ENCODE measurements at places on chromosomes 13 and 19. TPM values are rescaled to one million over a fixed set of nuclear protein-coding genes. Genes with fewer than 3 reads are reported as not detected.
A peak's percentile ranks its signal among the peaks of the same experiment; 100 is the strongest.

Gene IRGC
- not detected for total RNA-seq

Gene ZFP14
- total RNA-seq: 10.4 TPM

Gene NXNL1
- total RNA-seq: not detected

Gene MBNL2
- 1.3 TPM for total RNA-seq

Gene GPC5
- total RNA-seq: 1.1 TPM

Gene WTIP
- 4.5 TPM for total RNA-seq

Gene ZNF540
- 3.0 TPM for total RNA-seq

Gene ZNF497
- 1.0 TPM for total RNA-seq

Gene ZIM2
- total RNA-seq: not detected

Gene ANGPTL8
- not detected for total RNA-seq

Gene NANOS3
- not detected for total RNA-seq

Gene CGB5
- not detected for total RNA-seq

Gene ODAD3
- 0.54 TPM for total RNA-seq

DNA sequence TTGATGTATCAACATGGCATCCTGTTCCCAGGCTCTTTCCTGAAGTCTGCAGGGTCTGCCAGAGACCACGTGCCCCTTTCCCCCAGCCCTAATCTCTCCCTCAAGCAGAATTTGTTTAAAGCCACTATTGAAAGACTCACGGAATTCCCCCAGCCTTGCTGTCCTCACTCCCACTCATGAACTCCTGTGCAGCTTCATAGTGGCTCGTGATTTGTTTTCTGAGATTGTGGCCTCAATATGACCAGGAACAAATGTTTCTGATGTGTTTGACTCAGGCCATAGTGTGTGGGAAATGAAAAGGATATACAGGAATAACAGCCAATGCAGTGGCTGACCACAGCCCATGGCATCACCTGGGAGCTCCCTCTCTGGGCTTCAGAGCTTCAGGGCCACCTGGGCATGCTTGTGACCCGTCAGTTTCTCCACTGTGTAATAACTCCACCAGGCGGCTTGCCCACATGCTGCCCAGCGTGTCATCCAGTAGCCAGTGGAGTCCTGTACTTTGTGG lies 8.1 kb upstream of the SERPINE3 start:
- no peak for DNase-seq
- H3K36me3 ChIP-seq: no peaks in the 10 kb centered on the region
- no peak overlapping the region for H3K4me3 ChIP-seq

DNA sequence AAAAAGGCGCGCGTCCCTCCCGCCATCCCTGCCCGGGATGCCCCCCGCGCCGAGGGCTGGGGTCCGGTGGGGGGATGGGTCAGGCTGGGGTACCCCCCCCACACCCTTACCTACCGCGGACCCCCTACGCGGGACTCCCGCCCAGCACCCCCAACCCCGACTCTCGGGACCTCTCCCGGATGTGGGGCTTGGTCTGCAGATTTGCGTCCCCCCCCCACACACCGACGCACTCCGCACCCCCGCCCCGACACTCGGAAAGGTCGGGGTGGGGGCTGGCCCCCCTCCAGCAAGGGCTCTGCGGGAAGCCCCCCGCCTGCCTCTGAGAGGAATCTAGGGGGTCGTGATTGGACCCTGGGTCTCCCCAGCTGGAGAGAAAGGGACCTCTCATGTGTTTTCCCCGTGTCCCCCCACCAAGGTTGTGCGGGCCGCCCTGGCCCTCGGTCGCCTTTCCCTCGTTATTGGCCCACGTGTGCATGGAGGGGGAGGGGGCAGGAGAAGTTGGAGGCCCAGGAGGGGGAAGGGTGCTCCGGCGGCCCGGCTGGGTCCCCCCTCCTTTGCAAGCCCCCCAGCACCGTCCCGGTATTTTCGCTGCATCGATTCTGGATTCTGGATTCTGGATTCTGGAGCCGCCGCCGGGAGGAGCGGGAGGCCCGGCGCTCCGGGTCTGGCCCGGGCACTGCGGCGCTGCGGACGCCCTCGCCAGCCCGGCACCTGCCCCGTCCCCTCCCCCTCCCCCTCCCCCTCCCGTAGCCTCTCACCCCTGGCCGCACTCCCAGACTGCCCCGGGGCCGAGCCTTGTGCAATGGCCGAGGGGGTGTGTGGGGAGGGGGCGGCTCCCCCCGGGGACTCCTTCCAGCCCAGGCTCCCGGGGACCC lies 607 bp downstream of the NFIC start:
- H3K27ac ChIP-seq: no peak overlapping the region
- DNase-seq: no peak
- H3K4me1 ChIP-seq: peaks cover 19% of the 10 kb centered on the region
- no peaks in the 10 kb centered on the region for H3K36me3 ChIP-seq

- no peaks in the 10 kb centered on the region for H3K36me3 ChIP-seq
- DNase-seq: peak; percentile 96
- 0 out of 2 replicates have a peak overlapping the region, but pooled peaks have one; percentile 51 for H3K27ac ChIP-seq
- no peaks in the 10 kb centered on the region for H3K27me3 ChIP-seq
- peak overlapping the region; percentile 72 for H3K4me3 ChIP-seq
- H3K4me1 ChIP-seq: peaks cover 17% of the 10 kb centered on the region
Observed at GRCh38 chr19:47047763-47048405, 540 bp downstream of the TMEM160 start.

GRCh38 chr13:20161275-20161950 lies 561 bp upstream of the GJA3 start:
- H3K4me3 ChIP-seq: peak overlapping the region; percentile 64
- H3K27me3 ChIP-seq: peaks cover 63% of the 10 kb centered on the region
- peaks cover 12% of the 10 kb centered on the region for H3K4me1 ChIP-seq
- H3K27ac ChIP-seq: no peak overlapping the region
- DNase-seq: peak; percentile 50

GRCh38 chr13:64819081-64819480 lies 2411.1 kb downstream of the PCDH9 start:
- no peak overlapping the region for H3K4me3 ChIP-seq
- H3K27me3 ChIP-seq: no peaks in the 10 kb centered on the region
- no peak for DNase-seq
- H3K27ac ChIP-seq: no peak overlapping the region
- H3K4me1 ChIP-seq: no peaks in the 10 kb centered on the region

GRCh38 chr19:31235806-31236205 lies 113.4 kb downstream of the TSHZ3 start:
- H3K27ac ChIP-seq: no peak overlapping the region
- H3K36me3 ChIP-seq: no peaks in the 10 kb centered on the region
- H3K27me3 ChIP-seq: no peaks in the 10 kb centered on the region
- DNase-seq: no peak
- no peak overlapping the region for H3K4me3 ChIP-seq

DNA sequence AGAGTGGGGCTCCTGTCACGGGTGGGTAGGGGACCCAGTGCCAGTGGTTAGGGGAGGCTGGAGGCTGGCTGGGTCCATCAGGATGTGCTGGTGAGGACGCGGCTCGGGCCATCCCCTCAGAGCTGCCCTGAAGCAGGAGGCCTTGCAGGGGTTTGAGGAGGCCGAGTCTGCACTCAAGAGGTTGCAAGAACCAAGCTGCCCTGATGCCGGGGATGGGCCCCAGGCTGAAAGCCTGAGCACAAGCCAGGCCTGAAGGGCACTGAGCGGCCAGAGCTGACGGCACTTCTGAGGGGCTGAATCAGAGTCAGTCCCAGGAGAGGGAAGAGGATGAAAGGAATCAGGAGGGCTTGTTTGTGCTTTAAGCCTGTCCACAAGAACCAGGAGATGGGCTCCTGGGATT lies 92.9 kb downstream of the RGCC start:
- no peak overlapping the region for H3K27ac ChIP-seq
- no peaks in the 10 kb centered on the region for H3K27me3 ChIP-seq
- H3K4me3 ChIP-seq: no peak overlapping the region
- no peaks in the 10 kb centered on the region for H3K4me1 ChIP-seq
- H3K36me3 ChIP-seq: no peaks in the 10 kb centered on the region

DNA sequence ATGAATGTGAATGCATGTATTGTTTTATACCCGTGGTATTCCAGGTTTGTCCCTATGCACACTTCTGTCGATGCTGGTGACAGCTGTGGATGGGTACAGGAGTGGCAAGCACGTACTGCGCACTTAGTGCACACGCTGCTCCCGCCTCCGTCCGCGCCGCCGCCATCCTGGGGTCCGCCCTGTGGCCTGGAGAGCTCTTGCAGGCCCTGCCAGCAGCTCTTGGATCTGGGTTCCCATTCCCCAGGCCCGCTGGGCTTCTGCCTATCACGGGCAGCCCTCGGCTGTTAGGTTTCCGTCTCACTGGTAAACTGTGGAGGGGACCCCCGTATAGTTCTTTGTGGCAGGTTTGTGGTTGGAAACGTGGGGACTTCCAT lies 4.0 kb downstream of the GNA11 start:
- H3K4me1 ChIP-seq: peaks cover 14% of the 10 kb centered on the region
- H3K36me3 ChIP-seq: no peaks in the 10 kb centered on the region
- no peak for DNase-seq
- H3K4me3 ChIP-seq: no peak overlapping the region
- H3K27ac ChIP-seq: no peak overlapping the region
- H3K27me3 ChIP-seq: no peaks in the 10 kb centered on the region

DNA sequence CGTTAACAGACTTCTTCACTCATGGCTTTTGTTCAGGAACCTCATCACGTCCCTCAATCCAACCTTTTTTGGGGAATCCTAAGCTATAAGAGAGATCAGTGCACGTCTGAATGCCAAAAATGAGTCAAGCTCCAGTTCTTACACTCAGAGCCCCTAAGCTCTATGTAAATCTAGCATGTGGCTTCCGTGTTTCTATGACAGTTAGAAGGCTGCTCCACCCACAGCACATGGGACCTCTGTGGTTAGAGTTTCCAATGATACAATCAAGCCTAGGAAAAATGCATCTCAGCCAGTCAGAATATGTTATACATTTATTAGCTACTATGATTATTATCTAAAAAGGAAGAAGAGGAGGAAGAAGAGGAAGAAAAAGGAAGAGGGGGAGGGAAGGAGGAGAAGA lies 135.9 kb downstream of the ENOX1 start:
- no peak overlapping the region for H3K27ac ChIP-seq
- H3K4me1 ChIP-seq: no peaks in the 10 kb centered on the region
- no peak overlapping the region for H3K4me3 ChIP-seq

DNA sequence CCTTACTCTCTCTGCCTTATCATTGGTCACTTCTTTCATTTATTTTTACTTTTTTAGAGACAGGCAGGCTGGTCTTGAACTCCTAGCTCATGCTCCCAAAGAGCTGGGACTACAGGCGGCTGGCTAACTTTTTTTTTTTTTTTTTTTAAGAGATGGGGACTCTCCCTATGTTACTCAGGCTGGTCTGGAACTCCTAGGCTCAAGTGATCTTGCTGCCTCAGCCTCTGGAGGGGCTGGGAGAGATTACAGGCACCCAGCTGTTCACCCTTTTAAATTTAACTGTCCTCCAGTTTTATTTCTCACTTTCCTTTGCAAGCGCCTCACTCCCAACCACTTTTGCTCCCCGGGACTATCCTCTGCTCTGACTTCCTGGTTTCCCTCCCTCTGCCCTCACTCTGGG lies 5.6 kb upstream of the CLDN10 start:
- peak; percentile 21 for DNase-seq
- H3K4me1 ChIP-seq: peaks cover 13% of the 10 kb centered on the region
- H3K4me3 ChIP-seq: no peak overlapping the region
- no peaks in the 10 kb centered on the region for H3K36me3 ChIP-seq
- no peaks in the 10 kb centered on the region for H3K27me3 ChIP-seq
- H3K27ac ChIP-seq: no peak overlapping the region

DNA sequence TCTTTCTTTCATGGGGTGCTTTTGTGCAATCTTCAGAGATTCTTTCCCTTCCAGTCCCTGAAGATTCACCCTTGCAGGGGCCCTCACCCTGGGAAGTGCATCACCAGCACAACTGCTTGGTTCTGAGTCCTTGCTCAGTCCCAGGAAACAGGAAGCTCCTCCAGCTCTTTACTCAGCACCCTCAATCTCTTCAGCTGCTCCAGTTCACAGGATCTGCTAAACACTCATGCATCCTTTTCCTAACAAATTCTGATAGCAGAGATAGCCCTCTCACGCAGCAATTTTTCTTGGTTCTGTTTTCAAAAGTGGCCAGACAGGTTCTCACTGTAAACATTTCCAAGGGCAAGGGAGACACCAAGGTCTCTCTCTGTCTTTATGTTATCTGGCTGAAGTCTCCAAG lies 823.1 kb downstream of the LIG4 start:
- H3K27ac ChIP-seq: no peak overlapping the region
- H3K4me3 ChIP-seq: no peak overlapping the region
- DNase-seq: no peak
- H3K36me3 ChIP-seq: no peaks in the 10 kb centered on the region
- H3K4me1 ChIP-seq: peaks cover 20% of the 10 kb centered on the region
- H3K27me3 ChIP-seq: no peaks in the 10 kb centered on the region

DNA sequence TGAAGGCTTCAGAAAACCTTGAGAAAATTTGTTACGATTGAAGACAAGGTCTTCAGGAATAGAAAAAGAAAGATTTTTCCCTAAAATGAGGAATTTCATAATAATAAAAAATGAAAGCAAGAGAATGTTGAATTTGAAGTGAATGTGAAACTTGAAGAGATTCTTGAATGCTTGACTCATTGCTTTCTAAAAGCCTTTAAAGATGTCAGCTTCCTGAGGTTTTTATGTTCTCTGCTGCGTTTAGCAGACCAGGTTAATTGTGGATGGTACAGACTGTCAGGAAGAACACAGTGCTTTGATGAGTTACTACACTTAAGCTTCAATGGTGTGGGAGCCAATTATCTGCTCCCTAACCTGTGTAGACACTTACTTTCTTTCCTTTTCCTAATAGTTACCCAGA lies 96.3 kb upstream of the FNDC3A start:
- no peaks in the 10 kb centered on the region for H3K36me3 ChIP-seq
- H3K27me3 ChIP-seq: peaks cover 55% of the 10 kb centered on the region
- H3K4me3 ChIP-seq: no peak overlapping the region
- H3K4me1 ChIP-seq: peaks cover 24% of the 10 kb centered on the region

- no peaks in the 10 kb centered on the region for H3K4me1 ChIP-seq
- no peak for DNase-seq
- no peaks in the 10 kb centered on the region for H3K36me3 ChIP-seq
- no peak overlapping the region for H3K4me3 ChIP-seq
Observed at GRCh38 chr19:18659281-18660050, 22.6 kb downstream of the KLHL26 start.

- peak; percentile 100 for DNase-seq
- peaks cover 29% of the 10 kb centered on the region for H3K36me3 ChIP-seq
- H3K4me3 ChIP-seq: peak within 1 kb of the TSS; percentile 86
- peak within 1 kb of the TSS; percentile 93 for H3K27ac ChIP-seq
- H3K4me1 ChIP-seq: peaks cover 13% of the 10 kb centered on the region
- no peaks in the 10 kb centered on the region for H3K27me3 ChIP-seq
Observed at GRCh38 chr19:49085020-49085867, at the start of gene SNRNP70. Gene SNRNP70, plus strand, starts transcription at chr19:49085451. Its CDS starts 964 bp downstream, at chr19:49086415.

GRCh38 chr19:662207-662961 lies 630 bp downstream of the RNF126 start:
- no peaks in the 10 kb centered on the region for H3K27me3 ChIP-seq
- no peaks in the 10 kb centered on the region for H3K36me3 ChIP-seq
- no peak overlapping the region for H3K27ac ChIP-seq
- peak overlapping the region; percentile 82 for H3K4me3 ChIP-seq

Measured in GM23338 (cell line).